ENCODE measurements at places on chromosomes 3 and 15. TPM values are rescaled to one million over a fixed set of nuclear protein-coding genes. Genes with fewer than 3 reads are reported as not detected.

CCR4 gene
- total RNA-seq: 110 TPM

- no peak for DNase-seq
These were observed 5.8 kb upstream of the ABHD5 start for GRCh38 chr3:43684944-43685343.

DNA sequence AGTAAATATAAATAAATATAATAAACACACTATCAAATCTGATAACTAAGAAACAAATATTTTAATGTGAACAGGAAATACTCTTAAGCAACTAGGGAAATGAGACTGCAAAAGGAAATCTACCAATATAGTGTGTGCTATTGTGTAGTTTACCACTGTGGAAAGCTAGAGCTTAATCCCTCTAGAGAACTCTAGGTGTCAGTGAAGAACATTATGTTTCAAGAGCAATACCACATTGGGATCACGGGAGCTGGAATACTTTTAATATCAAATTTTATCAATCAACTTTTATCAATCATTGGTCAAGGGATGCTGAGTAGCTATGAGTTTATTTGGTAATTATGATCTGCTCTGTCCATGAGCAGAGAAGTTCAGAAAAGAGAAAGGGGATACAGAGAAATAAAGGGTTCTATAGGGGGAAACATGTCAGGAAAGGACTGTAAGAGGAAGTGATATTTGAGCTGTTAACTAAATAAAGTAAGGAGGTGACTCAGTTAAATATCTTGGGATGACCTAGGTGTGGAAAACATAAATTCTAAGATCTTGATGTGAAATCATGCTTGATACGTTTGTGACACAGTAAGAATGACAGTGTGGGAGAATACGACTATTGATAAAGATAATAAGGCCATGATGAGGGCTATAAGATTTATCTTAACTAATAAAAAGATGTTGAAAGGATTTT lies 762.2 kb upstream of the ALCAM start:
- DNase-seq: no peak

DNA sequence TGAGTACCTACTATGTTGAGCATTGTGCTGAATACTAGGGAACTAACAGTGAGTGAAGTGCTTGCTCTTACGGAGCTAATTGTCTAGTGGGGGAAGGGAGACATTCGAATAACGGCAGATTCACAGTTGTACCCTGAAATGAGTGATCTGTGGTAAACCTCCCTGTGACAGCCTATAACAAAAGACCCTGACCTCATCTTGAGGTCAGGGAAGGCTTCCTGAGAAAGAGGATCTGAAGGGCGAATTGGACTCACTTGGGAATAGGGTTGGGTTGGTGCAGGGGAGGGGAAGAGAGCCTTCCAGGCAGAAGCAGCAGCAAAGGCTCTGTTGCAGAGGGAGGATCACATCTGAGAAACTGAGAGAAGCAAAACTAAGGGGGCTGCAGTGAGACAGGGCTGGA lies 13.2 kb downstream of the HPS3 start:
- no peak for DNase-seq

GRCh38 chr3:169077394-169077906 lies 586.1 kb downstream of the MECOM start:
- DNase-seq: no peak

DNA sequence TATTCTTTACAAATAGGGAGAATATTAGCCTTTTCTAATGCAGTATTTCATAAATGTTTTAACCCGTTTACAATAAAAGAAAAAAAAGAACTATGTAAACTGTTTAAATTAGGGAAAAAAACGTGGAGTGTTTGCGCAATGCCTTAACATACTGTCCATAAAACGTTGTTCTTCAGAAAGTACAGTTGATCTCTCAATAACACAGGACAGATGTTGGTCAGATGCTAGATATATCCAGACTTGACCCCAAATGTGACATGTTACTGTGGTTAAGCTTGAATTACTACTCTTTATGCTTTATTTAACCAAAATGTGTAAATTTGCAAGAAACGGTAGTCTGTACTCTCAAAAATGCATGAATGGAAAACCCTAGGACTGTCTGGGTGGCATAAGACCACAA lies 110.3 kb downstream of the PLOD2 start:
- no peak for DNase-seq

VIPR1 gene
- 0.69 TPM for total RNA-seq

GRCh38 chr3:70358978-70359580 lies 46.6 kb upstream of the MDFIC2 start:
- DNase-seq: no peak

DNA sequence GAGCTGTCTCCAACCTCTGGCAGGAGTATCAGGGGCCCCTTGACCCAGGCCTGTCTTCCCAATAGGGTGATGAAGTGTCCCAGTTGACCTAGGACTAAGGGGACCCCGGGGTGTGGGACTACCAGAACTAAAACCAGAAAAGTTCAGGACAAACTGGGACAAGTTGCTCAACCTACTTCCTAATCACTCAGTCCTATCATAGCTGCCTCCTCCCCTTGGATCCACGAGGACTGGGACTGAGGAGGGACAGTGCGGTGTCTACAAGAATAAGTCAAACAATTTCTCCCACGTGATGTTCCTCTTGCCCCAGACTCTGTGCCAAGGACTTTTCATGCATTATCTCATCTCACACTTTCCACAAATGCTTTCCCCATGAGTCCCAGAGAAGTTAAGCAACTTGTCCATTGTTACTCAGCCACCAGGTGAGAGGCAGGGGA lies 49.4 kb upstream of the SLCO2A1 start:
- no peak for DNase-seq

- DNase-seq: no peak
These were observed 57.4 kb downstream of the ARHGAP31 start for GRCh38 chr3:119351581-119351980.

ARIH2 gene
- total RNA-seq: 180 TPM

DNA sequence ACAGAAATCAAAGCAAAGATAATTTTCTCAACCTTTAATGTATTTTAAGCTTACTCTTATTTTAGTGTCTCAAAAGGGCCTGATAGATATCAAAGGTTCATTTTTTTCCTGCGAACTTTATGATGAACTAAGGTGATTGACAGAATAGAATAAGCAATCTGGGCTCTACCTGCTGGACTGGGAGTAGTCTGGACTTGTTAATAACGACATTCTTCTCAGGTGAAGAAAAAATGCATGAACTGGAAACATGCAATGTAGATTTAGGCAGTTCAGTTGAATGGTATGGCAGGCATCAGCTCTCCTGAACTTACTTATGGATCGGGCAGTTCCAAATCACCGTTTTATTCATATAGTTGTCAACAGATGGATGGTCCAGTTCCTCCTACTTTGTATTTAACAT lies 189.7 kb upstream of the ZBTB20 start:
- no peak for DNase-seq

DNA sequence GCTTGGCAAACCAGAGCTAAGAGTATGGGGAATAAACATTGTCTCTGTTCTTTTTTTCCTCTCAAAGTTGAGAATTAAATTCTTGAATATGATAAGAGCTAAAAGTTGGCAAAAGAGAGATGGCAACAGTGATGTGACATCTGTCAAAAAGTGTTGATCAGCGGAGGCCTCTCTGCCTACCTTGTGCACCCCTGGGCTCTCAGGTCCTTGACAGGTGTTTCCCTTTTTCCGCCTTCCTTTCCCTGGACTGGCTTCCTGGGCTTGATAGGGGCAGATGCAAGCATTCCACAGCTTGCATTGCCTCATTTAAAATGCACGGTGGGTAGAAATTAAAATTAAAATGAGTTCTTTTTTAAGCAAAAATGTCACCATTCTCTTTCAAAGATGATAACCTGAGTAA lies 84.2 kb downstream of the NSUN3 start:
- no peak for DNase-seq

TSC22D2 gene
- total RNA-seq: 22.7 TPM

- no peak for DNase-seq
These were observed 132.6 kb downstream of the NR2F2 start for GRCh38 chr15:96462768-96463750.

- no peak for DNase-seq
These were observed 48.5 kb downstream of the MBNL1 start for GRCh38 chr3:152317184-152317583.

GRCh38 chr15:61184431-61184830 lies 44.7 kb downstream of the RORA start:
- DNase-seq: no peak

HYAL1 gene
- total RNA-seq: 0.36 TPM

- DNase-seq: no peak
These were observed 132.1 kb downstream of the WDR76 start for GRCh38 chr15:43958861-43959330.

- no peak for DNase-seq
These were observed 218.2 kb downstream of the STXBP5L start for GRCh38 chr3:121126033-121126706.

TRPM1 gene
- not detected for total RNA-seq

ARGFX gene
- total RNA-seq: not detected

B4GALT4 gene
- total RNA-seq: 18.6 TPM

- no peak for DNase-seq
These were observed 43.5 kb downstream of the ARRDC4 start for GRCh38 chr15:98003996-98004395.

NR2F2 gene
- total RNA-seq: not detected

DNA sequence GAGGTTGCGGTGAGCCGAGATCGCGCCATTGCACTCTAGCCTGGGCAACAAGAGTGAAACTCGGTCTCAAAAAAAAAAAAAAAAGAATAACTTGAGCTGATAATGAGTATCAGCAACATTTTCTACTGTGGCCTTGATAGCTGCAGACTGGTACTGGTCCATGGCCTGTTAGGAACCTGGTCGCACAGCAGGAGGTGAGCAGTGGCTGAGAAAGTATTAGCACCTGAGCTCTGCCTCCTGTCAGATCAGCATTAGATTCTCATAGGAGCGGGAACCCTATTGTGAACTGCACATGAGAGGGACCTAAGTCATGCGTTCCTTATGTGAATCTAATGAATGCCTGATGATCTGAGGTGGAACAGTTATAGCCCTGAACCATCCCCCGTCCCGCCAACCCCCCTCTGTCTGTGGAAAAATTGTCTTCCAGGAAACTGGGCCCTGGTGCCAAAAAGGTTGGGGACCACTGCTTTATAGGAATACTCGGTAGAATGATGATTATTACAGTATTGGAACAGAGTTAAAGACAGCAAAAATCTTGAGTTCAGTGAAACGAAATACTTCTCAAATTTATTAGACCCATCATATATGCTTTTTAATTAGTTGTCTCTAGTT lies 126.0 kb downstream of the ZNF609 start:
- DNase-seq: no peak

DNA sequence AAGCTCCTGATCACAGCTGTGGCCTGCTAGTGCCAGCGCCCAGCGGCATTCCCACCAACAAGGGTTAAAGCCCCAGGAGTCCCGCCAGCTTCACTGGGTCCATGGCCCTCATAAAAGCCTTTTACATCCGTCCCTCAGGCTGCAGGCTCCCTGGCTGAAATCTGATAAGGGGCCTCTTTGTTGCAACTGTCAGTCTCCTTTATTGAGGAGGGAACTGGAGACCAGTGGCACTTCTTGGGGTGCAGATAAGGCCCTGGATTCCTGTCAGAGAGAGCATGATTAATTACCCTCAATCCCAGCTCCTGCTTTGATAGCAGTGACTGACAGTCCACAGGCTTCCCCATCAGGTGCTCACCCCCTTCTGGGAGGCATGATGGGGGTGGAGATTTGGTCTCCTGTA lies 30.9 kb upstream of the CLK3 start:
- no peak for DNase-seq

ANKUB1 gene
- total RNA-seq: not detected

DNA sequence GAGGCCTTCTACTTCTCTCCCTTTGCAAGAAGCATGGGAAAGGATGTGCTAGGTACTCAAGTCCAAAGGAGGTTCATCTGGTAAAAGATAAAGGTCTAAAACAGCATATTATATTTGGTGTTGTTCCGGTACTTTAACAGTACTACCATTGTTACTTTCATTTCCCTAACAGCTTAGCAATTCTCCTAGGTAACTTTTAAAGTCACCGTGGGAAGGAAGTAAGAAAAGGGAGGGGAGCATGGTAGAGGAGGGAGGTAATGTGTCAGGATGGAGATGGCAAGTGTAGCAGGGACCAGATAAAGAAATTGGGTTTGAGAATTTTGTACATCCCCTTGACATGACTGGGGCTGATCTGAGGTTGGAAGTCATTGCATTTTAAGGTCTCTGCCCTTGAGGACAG lies 89.4 kb upstream of the SKOR1 start:
- DNase-seq: no peak

DNA sequence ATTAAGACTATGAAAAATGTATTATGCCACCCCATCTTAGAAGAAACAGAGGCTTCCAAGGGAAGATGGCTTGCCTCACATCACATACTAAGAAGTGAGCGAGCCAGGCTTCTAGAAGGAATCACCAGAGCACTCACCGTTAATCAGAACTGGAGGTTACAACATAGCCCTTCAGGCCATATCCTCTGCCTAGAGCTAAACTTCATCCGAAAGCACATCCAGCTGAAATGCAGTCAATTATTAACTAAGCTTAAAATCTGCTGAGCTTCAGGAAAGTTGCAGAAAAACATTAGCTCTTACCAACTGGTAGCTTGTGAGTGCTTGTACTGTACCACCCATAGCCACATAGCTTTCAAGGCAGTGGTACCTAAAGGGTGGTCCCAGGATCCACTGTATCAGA lies 483.2 kb downstream of the TBL1XR1 start:
- no peak for DNase-seq

GRCh38 chr3:45904931-45905330 lies 18.6 kb downstream of the CCR9 start:
- DNase-seq: no peak

DNA sequence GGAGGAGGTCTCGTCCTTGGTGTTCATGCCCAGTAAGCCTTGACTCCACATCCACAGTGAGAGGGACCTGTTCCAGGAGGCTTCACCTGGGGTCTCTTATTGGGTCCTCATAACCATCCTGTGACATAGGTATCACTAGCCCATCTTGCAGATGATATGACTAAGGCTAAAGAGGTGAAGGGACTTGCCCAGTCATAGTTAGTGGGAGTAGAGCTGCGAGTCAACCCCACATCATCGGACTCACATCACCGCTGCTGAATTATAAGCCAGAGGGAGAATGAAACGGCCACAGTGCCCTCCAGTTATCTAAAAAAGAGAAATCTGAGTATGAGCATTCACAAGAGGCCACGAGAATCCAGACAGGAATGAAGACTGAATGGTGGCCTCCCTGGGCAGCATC lies 66.0 kb downstream of the MESD start:
- no peak for DNase-seq

DNA sequence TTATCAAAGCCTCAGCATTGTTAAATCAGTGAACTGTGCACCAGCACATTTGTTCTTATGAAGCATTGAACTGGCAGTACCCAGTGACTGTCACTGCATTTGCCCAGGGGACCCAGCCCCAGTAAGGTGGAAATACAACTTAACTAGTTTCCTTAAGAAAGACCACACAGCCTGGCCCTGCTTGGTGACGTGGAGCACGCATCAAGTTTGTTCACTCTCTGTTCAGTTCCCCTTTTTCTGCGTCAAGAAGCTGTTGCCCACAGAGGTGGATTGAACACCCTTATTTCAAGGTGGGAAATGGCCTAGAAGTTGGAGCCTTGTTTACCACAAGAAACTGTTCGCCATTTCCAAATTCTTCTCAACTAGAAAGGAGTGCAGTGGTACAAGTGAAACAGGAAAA lies 69.9 kb upstream of the AGBL1 start:
- DNase-seq: no peak

GRCh38 chr3:175336406-175337133 lies 477.4 kb downstream of the NAALADL2 start:
- no peak for DNase-seq

GRCh38 chr15:85788771-85789495 lies 5.8 kb downstream of the KLHL25 start:
- DNase-seq: no peak
